ENCODE measurements at places on chromosomes 16 and 17.

DNA sequence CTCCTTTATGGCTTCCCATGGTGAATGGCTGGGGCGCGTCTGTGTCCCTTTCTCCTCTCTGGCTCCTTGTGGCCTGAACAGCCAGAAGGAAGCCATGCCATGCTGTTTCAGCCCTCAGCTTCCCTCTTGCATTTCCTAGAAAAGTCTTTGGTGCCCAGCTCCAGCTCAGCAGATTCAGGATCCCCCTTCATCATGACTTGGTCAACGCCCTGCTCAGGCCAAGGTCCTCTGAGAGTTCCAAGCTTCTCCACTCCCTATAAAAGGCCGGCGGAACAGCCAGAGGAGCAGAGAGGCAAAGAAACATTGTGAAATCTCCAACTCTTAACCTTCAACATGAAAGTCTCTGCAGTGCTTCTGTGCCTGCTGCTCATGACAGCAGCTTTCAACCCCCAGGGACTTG is at the start of gene CCL13:
CCL13 (plus strand) TSS at position 287 of the 400 bp plus-strand sequence; CDS start at position 334, 47 bp downstream.
- no peak for DNase-seq

GRCh38 chr16:55389426-55390073 is 65.5 kb downstream of the IRX6 start:
- DNase-seq, result no peak

DNA sequence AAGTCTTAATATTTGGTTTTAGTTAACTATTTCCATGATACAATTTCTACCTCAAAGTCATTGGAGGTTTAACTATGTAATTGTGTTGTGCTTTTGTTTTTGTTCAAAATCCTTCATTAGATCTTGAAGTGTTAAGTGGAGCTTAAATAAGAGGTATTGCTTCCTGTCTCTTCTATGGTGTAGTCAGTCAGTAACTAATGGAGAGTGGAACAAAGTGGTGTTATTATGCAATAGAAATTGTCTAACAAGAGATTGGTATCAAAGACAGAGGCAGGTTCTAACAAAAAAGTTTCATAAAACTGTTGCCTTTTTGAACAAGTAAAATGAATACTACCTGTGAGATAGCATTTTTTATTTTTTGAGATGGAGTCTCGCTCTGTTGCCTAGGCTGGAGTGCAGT is 45.2 kb downstream of the GRB7 start:
- no peak for DNase-seq

GRCh38 chr17:72126575-72127486 is 6.0 kb downstream of the SOX9 start:
- no peak for DNase-seq
